ENCODE measurements at places on chromosomes 3 and 15. TPM values are rescaled to one million over a fixed set of nuclear protein-coding genes. Genes with fewer than 3 reads are reported as not detected.

The MUC13 gene
- total RNA-seq = not detected

The ARPC4 gene
- 128 TPM for total RNA-seq

The RPL15 gene
- total RNA-seq = 767 TPM

The PDHB gene
- 35.7 TPM for total RNA-seq

The RASA2 gene
- 26.1 TPM for total RNA-seq

The SCAANT1 gene
- not detected for total RNA-seq

All from dorsolateral prefrontal cortex (tissue), 122 donors.